ENCODE measurements at places on chromosomes 12 and 14. TPM values are rescaled to one million over a fixed set of nuclear protein-coding genes. Genes with fewer than 3 reads are reported as not detected.

DNA sequence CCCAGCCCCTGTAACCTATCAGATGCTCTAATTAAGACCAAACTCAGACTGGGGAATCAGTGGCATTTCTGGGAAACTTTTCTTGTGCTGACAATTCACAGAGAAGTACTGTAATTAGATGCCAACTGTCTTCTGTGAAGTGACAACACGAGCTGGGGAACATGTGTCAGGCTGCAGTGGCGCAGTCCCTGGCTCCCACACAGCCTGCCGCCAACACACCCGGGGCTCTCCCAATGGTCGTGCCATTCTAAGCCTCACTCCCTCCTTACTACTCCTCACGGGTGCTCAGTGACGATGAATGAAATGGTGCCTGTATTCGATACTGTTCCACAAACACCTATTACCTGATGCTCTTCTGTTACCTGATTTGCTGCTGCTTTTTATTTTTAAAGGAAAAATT is 18.6 kb downstream of the GARIN2 start:
- H3K4me3 ChIP-seq: no peak overlapping the region
- no peaks in the 10 kb centered on the region for H3K27me3 ChIP-seq
- no peak for DNase-seq
- no peaks in the 10 kb centered on the region for H3K36me3 ChIP-seq
- no peak overlapping the region for H3K27ac ChIP-seq

- no peak overlapping the region for H3K4me3 ChIP-seq
- H3K36me3 ChIP-seq: no peaks in the 10 kb centered on the region
- no peak overlapping the region for H3K27ac ChIP-seq
- no peaks in the 10 kb centered on the region for H3K27me3 ChIP-seq
- H3K4me1 ChIP-seq: no peaks in the 10 kb centered on the region
- DNase-seq: no peak
Observed at GRCh38 chr14:49297102-49297501, 289.1 kb downstream of the RPS29 start.

- no peak overlapping the region for H3K4me3 ChIP-seq
- peaks cover 31% of the 10 kb centered on the region for H3K4me1 ChIP-seq
Observed at GRCh38 chr14:61429316-61429715, 107.9 kb downstream of the PRKCH start.

GRCh38 chr14:101604935-101605780 is 43.9 kb downstream of the DIO3 start:
- no peak overlapping the region for H3K27ac ChIP-seq
- H3K27me3 ChIP-seq: no peaks in the 10 kb centered on the region
- DNase-seq: no peak

CTDSP2 gene
- 190 TPM for total RNA-seq

SLC7A8 gene
- 52.6 TPM for total RNA-seq

KRT3 gene
- not detected for total RNA-seq
